ENCODE measurements at places on chromosomes 2 and 18. TPM values are rescaled to one million over a fixed set of nuclear protein-coding genes. Genes with fewer than 3 reads are reported as not detected.

The SLC25A52 gene
- total RNA-seq, result not detected

The DTYMK gene
- total RNA-seq, result 16.2 TPM

GRCh38 chr2:175152242-175152641 lies 15.8 kb downstream of the ATF2 start:
- DNase-seq, result no peak

DNA sequence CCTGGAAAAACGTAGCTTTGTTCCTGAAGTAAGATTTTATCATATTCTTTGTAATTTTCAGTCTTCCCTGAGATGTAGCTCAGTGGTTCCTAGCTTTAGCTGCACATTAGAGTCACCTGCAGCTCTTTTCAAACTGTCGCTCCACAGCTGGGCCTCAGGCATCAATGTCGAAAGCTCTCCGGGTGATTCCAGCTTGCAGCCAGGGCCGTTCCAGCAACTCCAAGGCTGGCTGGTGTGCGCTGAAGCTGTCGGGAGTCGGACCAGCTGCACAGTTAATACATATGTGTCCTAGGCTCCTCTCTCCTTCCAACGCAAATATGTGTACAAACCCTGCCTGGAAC lies 609 bp upstream of the ZNF2 start:
- no peak for DNase-seq

- DNase-seq, result no peak
Measured at GRCh38 chr2:8518979-8519668, 162.7 kb upstream of the ID2 start.

DNA sequence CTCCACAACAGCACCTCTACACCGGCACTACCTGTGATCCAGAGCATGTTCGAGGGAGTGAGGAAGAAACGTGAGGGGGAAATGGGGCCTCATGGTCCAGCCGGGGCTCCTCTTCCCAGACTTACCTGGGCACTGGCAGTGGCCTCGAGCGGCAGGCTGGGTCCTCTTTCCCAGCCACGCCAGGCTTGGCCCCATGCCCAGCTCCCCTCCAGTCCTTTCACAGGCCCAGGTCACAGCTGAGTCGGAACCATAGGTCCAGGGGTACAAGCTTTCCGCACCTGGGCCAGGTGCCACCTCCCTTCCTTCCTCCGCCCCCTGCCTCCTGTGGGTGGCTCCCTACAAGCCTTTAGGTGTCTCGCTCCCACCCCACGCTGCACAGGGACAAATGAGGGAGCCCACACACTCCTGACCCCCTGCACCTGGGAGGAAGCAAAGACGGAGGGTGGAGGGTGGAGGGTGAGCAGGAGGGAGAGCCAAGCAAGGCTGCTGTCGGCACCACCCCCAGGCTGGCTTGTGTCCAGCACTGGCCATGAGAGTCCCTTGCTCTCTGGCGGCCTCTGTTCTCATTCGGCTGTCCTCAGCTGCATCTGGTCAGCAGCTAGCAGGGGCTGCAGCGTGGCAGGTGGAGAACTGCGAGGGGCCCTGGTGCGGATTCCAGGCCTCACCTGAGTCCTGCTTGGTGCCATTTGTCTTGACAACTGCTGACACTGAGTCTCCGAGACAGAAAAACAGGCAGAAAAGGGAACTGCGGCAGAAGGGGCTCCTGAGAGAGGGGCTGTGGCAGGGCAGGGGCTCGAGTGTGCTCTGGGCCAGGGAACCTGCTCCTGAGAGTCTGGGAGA lies 26.8 kb downstream of the ADRA2B start:
- DNase-seq, result peak; percentile 13

GRCh38 chr2:119721043-119721442 lies 38.7 kb upstream of the PTPN4 start:
- no peak for DNase-seq

DNA sequence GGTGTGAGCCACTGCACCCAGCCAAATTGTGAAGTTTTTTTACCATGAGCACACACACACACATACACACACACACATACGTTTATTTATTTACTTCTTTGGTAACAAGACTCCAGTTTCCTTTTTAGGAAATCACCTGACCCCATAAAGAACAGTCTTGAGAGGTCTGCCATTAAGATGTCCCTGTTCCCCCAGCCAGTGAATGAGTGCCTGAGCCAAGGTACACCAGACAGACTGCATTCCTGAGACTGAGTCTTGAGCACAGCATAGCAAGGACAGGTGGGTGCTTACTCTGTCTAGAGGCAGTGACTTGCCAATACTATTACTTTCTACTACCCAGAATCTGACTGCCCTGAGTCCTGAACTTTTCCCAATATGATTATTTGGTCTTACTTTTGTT lies 167.2 kb upstream of the SATB2 start:
- no peak for DNase-seq
